Mesenchymal stem cell (in vitro differentiated cells and primary cell): ENCODE measurements at places on chromosomes 5 and 9.
A peak's percentile ranks its signal among the peaks of the same experiment; 100 is the strongest.

- no peak for DNase-seq
Observed at GRCh38 chr5:84683594-84683993, 298.9 kb upstream of the EDIL3 start.

- no peak for DNase-seq
Observed at GRCh38 chr5:89994266-89994665, 415.3 kb downstream of the CETN3 start.

DNA sequence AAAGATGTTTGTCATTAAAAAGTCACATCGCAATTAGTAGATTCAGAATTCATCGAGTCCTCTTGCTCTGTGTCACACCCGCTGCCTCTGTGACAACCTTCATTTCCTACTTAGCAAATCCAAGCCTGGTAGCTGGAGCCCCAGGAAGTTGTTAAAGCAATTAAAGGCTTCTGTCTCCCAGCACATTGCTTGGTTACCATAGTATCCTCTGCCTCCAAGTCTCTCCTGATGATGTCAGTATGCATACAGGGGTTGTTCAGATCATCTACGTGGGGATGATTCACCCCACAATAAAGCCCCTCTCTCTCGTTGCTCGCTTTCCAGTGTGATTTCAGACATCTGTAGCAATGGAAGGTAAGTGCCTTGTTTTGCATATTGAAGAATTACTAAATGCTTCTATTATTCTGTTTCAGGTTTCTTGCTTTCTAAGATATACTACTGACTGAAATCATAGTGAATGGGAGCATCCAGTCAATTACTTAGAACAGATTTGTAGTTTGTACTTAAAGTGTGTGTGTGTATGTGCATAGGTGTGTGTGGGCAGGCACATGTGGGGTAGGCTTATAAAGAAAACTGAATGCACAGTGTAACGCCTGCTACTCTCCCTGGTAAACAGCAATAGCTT, 52.9 kb downstream of the PAM start:
- DNase-seq, result peak; percentile 91

GRCh38 chr5:111422245-111422644, 90.1 kb downstream of the STARD4 start:
- DNase-seq, result no peak

- no peak for DNase-seq
Observed at GRCh38 chr9:79352322-79352721, 219.4 kb upstream of the TLE4 start.

GRCh38 chr5:168728546-168729211, 149.5 kb upstream of the PANK3 start:
- no peak for DNase-seq

- no peak for DNase-seq
Observed at GRCh38 chr9:100938507-100938906, 90.0 kb upstream of the PLPPR1 start.

GRCh38 chr5:65229841-65230240, 251.9 kb downstream of the ADAMTS6 start:
- DNase-seq, result no peak

DNA sequence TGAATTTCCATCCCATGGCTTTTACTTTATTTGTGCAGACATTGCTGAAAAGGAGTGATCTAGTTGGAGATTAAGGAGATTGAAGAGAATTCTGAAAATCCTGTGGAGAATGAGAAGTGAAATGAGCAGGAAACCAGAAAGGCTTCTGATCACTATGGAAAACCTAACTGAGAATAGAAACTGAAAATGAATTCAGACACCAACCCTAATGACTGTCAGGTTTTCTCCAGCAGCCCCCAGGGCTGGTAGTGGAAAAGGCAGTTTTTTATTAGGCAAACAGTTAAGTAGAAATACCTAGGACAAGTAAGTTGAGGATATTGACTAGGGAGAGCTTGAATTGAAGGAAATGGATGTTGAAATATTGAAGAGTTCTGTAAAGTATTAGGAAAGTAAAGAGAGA, 14.7 kb upstream of the ARRDC3 start:
- no peak for DNase-seq

GRCh38 chr5:135705941-135706466, 127.2 kb upstream of the CXCL14 start:
- DNase-seq, result no peak

DNA sequence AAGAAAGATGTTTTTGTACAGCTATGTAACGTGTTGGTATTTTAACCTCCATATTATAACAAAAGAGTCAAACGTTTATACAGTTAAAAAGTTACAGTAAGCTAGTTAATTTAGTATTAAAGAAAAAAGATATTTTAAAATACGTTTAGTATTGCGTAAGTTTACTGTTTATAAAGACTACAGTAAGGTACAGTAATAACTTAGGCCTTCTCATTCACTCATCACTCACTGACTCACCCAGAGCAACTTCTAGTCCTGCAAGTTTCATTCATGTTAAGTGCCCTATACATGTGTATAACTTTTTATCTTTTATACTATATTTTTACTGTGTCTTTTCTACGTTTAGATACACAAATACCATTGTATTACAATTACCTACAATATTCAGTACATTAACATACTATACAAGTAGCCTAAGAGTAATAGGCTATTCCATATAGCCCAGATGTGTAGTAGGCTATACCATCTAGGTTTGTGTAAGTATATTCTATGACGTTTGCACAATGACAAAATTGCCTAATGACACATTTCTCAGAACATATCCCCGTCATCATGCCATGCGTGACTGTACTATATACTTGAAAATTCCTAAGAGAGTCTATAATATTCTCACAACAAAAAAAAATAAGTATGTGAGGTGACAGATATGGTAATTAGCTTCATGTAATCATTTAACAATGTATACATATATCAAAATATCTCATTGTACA, 33.8 kb downstream of the ERP44 start:
- DNase-seq, result peak; percentile 76
